ENCODE measurements at places on chromosomes 5 and 9.

DNA sequence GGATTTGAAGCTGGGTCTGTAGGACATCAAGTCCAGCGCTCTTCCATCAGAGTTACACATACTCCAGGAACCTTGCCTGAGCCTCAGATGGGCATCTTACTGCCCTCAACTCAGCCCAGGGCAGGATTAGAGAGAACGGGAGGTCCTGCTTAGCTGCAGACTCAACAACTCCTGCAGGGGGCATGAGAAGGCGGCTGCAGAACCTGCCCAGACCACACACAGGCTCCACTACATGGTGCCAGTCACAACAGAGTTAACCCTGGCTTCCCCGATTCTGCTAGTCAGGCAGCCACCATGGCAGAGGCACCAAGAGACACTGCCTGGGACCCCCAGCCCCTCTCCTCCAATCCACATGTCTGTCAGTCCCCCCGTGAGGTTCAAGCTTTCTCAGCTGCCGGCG, 23.9 kb upstream of the CPLX2 start:
- no peaks in the 10 kb centered on the region for H3K36me3 ChIP-seq
- no peak for DNase-seq
- no peaks in the 10 kb centered on the region for H3K4me1 ChIP-seq
- H3K27me3 ChIP-seq = peaks cover 14% of the 10 kb centered on the region
- H3K4me3 ChIP-seq = no peak overlapping the region

DNA sequence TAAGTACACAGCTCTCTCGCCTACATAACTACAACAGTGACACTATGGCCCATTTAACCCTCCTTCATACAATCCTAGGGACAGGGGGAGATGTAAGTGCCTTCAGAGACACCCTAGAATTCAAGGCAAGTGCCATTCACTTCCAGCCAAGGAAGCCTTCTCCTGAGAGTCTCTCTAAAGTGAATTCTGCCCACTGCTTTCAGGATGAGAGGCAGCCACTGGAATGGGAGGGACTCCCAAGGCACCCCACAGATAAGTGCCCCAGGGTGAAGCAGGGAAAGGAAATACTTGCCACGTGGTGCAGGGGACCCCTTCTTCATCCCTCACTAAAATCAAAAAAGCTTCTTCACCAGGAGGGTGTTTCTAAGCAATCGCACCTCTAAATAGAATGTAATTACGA, 283.7 kb downstream of the ZNF608 start:
- DNase-seq = no peak
- H3K4me3 ChIP-seq = no peak overlapping the region
- H3K27ac ChIP-seq = no peak overlapping the region
- peaks cover 9% of the 10 kb centered on the region for H3K4me1 ChIP-seq
- H3K36me3 ChIP-seq = peaks cover 2% of the 10 kb centered on the region

- H3K4me1 ChIP-seq = no peaks in the 10 kb centered on the region
- H3K27ac ChIP-seq = no peak overlapping the region
- no peaks in the 10 kb centered on the region for H3K36me3 ChIP-seq
- no peak overlapping the region for H3K4me3 ChIP-seq
Observed at GRCh38 chr5:6543830-6544560, 88.8 kb downstream of the NSUN2 start.

DNA sequence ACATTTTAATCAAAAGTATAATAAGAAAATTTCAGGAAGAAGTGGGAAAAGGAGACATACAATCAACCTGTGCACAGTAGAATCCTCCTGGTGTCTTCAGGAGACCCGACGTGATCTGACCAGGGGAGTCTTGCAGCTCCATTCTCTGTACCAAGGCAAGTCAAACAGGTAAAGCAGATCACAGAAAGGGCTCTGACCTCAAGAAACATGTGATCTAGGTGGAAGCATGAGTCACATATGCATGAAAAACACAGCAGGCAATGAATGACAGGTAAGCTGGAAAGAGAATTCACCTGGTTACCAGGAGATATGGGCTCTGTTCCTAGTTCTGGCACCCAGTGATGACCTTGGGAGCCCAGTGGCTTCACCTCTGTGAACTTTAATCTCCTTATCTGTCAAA, 19.4 kb upstream of the FABP6 start:
- DNase-seq = no peak
- H3K27ac ChIP-seq = no peak overlapping the region
- H3K4me3 ChIP-seq = no peak overlapping the region
- peaks cover 2% of the 10 kb centered on the region for H3K27me3 ChIP-seq
- no peaks in the 10 kb centered on the region for H3K4me1 ChIP-seq
- no peaks in the 10 kb centered on the region for H3K36me3 ChIP-seq

GRCh38 chr5:132257131-132258101, at the start of gene PDLIM4:
Gene PDLIM4 (plus strand): TSS chr5:132257696. CDS start chr5:132257735, 39 bp downstream.
- DNase-seq = no peak
- H3K27me3 ChIP-seq = peaks cover 22% of the 10 kb centered on the region
- H3K36me3 ChIP-seq = no peaks in the 10 kb centered on the region
- H3K4me1 ChIP-seq = no peaks in the 10 kb centered on the region
- peak within 1 kb of the TSS; percentile 15 for H3K4me3 ChIP-seq

GRCh38 chr9:68690088-68690487, 15.0 kb upstream of the PIP5K1B start:
- DNase-seq = no peak
- H3K27ac ChIP-seq = no peak overlapping the region
- H3K4me3 ChIP-seq = no peak overlapping the region
- no peaks in the 10 kb centered on the region for H3K36me3 ChIP-seq

GRCh38 chr5:148839960-148840359, 13.5 kb downstream of the ADRB2 start:
- no peaks in the 10 kb centered on the region for H3K27me3 ChIP-seq
- no peak overlapping the region for H3K4me3 ChIP-seq
- no peaks in the 10 kb centered on the region for H3K36me3 ChIP-seq
- DNase-seq = no peak
- H3K4me1 ChIP-seq = peaks cover 46% of the 10 kb centered on the region

- no peak for DNase-seq
- H3K27ac ChIP-seq = no peak overlapping the region
- H3K4me1 ChIP-seq = no peaks in the 10 kb centered on the region
- no peaks in the 10 kb centered on the region for H3K27me3 ChIP-seq
- H3K36me3 ChIP-seq = no peaks in the 10 kb centered on the region
Observed at GRCh38 chr5:59287361-59287760, 606.2 kb downstream of the PDE4D start.

Measured in activated B cell treated with CpG ODN at 0.5 μM for 24 hours (primary cell).